ENCODE measurements at places on chromosomes 4 and X.

DNA sequence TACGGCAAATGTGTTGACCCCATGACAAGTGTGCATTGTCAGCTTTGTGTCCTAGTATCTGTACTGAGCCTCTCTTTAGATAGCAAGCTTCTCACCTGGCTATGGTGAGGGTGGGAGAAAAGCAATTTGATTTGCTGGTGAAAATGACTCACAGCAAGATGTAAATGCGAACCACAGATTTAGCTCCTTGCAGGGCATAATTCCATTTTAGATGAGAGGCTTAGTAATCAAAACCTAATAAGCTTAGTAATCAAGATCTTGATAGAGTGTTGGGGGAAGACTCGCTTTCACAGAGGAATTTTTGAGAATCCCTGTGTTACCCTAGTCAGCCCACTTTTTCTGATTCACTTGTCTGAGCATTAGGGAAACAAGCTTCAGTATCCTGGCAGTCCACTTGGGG is 7.7 kb upstream of the OCIAD2 start:
- DNase-seq = no peak

DNA sequence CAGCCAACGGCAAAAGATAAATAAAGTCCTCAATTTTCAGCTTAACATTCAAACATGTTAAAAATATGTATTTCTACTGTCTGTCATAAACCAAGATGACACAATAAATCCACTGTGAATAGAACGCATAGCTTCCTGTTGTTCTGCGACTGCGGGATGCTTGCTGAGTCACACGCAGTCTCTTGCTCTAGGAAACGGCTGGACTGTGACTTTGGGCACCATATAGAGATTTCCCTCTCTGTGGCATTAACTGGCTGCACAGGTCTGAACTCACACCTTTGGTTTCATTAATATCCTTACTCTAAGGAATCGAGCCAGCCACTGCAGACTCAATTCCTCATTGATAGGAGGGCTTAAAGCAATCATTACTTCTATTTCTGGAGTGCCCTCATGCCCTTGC is 8.4 kb downstream of the BEND4 start:
- DNase-seq = no peak

- DNase-seq = no peak
Observed at GRCh38 chr4:144185086-144185485, 44.6 kb upstream of the GYPA start.

GRCh38 chr4:133157460-133158160 is 8.5 kb downstream of the PCDH10 start:
- DNase-seq = no peak

DNA sequence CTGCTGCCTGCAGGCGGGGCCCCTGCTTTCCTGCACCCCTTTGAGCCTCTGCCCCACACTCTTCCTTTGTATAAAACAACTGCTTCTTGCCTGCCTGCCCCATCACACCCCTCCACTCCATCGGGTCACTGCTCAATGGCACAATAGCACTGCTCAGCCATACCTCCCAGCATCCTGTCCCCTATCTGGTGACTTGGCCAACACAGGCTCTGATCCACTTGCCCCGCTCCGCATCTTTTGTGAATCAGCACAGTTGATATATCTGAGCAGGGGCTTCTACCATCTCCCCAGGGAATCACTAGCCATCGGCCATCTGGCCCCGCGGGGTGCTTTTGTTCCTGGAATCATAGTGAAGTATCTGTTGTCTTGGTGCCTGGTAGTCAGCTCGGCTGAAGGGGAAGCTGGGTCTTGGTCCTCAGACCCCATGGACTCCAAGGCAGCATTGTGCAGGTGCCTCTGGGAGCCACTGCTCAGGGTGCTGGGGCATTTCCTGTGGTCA is 45.3 kb downstream of the MAP7D3 start:
- no peak for DNase-seq

DNA sequence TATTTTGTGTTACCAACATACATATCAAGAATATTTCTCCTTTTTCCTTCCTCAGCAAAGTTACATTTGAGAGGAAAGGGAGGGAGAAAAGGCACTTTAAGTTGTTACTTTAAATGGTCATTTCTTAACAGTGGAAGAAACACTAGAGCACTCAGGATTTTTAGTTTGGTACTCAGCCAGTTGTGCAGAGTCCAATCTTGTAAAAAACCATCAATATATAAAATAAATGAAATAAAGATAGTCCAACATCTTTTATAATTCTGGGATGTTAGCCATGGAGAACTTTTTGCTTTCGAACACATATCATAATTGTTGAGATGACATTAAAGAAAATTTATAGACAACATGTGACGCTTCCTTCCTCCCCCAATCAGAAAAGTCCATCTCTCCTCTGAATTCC is 253.8 kb downstream of the QDPR start:
- DNase-seq = no peak

DNA sequence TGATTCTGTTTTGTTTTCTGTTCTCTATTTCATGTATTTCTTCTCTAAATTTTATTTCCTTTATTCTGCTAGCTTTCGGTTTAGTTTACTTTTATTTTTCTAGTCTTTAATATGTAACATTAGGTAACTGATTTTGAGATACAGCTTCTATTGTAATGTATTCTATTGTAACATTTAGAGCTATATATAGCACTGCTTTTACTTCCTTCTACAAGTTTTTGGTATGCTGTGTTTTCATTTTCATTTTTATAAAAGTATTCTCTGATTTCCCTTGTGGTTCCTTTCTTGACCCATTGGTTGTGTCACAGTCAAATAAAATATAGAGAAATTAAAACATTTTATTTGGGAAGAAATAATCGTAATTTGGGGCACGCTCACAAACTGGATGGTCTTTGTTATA is 13.9 kb upstream of the CT47A1 start:
- no peak for DNase-seq
